RCC 7860 (cell line): ENCODE measurements at places on chromosomes 2 and 18.

- DNase-seq = no peak
These were observed 66.1 kb upstream of the ODC1 start for GRCh38 chr2:10514273-10514672.

DNA sequence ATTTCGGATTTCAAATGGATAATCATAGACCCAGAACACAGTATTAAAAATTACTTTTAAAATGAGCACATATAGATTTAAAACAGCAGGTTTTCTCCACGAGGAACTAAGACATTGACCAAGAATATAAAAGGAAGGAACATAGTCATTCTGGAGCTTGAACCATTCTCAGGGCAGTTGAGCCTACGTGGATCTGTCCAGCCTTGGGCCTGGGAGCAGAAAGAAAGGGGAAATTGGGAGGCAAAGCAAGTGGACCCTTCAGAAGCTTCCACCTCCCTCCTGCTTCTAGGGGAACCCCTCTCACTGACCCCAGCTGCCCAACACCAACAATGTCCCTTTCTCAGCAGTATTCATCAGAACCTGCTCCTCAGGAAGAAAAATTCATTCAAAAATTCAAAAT, 31.4 kb upstream of the TTC39C start:
- DNase-seq = no peak

DNA sequence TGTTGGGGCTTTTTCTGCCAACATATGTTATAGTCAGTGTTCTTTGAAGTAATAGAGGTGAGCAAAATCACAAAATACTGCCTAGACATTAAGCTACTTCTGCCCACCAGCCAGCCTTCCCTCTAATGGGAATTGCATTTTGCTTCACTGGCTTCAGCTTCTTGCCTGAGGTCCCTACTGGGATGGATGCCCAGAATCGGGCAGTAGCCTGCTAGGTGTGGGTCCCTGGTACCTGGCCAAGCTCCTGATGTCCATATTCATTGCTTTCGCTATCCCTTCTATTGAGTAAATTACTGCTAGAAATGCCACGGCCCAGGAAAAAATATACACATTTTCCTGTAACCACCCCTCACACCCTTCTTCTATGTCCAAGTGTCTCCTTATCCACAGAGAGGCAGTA, 27.0 kb downstream of the CRYGD start:
- DNase-seq = no peak

DNA sequence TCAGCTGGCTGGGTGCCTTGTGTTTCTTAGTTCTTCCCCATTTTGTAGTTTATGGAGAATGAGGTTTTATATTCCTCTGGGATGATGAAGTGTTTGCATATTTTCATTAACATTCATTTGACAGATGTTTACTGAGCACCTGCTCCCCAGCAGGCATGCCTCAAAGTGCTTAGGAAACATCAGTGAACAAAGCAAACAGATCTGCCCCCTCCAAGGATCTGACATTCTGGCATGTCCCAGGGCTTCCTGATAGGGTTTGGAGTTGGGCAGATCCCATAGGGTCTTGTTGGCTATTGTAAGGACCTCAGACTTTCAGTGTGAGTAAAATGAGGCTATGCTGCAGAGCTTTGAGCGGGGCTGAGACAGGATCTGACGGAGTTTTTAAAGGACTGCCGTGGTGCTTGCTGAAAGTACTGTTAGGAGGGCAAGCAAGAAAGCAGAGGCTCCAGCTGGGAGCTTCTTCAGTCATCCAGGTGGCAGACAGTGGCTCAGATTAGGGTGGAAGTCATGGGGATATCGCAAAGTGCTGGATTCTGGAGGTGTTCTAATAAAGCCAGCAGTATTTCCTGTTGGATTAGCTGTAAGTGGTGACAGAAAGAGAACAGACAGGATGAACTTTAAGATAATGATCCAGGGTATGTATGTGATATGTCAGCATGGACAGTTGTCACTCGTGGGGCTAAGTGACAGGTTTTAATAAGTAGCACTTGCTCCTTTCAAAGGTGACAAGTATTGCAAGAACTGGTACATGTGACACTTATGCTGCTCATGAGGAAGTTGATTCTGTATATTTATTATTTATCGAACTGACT, 11.3 kb upstream of the IAH1 start:
- no peak for DNase-seq

GRCh38 chr2:152452256-152452973, 117.4 kb downstream of the FMNL2 start:
- DNase-seq = no peak

GRCh38 chr2:45681675-45682074, 30.2 kb downstream of the PRKCE start:
- peak; percentile 91 for DNase-seq

DNA sequence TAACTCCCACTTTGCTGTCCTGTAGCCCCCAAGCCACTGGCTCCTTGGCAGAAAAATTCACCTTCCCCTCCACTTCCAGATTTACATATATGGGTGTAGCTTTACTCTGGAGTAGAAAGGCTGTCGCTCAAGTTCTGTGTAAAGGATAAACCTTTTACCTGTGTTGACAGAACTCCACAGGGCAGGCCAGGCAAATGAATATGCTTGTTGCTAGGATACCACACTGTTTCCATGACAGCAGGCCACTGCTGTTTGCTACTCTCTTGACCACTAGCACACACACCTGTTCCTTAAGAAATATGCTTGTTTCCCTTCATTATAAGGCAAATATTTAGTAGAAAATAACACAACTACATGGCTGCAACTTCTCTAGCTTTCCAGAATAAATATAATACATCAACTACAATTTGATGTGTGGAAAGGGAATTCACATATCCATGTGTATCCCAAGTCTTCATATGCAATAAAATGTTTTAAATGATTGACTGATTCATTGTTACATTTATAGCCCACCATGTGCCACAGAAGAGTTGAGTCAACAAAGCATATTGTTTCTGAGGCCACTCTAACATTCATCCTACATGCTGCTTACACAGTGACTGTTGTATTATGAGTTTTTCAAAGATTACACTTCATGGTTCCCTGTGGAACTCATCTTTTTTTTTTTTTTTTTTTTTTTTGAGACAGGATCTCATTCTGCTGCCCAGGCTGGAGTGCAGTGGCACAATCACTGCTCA, 56.2 kb upstream of the ROCK1 start:
- DNase-seq = no peak

DNA sequence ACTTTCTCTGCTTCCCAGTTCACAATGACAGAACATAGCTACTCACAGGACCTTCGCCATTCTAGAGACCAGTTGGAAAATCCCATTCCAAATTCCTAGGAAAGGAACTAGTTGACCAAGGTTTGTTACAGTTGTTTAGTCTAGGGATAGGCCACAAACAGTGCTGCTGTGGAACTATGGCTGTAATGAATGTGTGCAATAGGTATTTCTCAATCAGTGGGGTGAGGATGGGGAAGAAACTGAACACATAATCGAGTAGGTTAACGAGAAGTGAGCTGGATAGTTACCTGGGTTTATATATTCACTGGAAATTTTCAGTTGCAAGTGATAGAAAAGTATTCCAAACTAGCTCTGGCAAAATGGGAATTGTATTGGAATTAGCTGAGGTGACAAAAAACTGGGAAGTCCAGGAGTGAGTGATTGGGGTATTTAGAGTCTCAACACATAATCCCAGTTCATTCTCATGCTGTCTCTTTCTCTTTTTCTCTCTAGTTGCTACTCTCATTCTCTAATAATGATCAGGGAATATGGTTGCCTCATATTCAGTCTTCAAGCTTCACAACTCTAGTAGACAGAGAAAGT, 18.2 kb upstream of the HMSD start:
- no peak for DNase-seq

GRCh38 chr18:6960124-6960523, 157.5 kb downstream of the LAMA1 start:
- DNase-seq = no peak
